ENCODE measurements at places on chromosomes 3 and 15.

- DNase-seq, result no peak
These were observed 66.6 kb downstream of the USF3 start for GRCh38 chr3:113629584-113630421.

DNA sequence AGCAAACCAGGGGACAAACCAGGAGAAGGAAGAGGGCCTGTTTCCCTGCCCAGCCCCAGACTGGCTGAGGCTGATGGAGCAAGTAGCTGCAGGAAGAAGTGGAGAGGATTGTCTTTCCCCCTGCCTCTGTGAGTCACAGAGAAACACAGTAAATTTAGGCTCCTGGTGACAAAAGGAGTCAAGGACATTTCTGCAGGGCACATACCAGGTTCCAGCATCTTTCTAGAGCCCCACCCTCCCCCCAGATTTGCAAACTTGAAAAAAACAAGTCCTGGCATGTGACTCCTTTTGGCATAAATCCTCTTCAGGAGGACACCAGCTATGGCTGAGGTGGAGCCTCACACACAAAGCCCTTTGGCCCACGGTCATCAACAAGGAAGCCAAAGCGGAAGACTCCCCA is 17.8 kb downstream of the PLD1 start:
- DNase-seq, result no peak

DNA sequence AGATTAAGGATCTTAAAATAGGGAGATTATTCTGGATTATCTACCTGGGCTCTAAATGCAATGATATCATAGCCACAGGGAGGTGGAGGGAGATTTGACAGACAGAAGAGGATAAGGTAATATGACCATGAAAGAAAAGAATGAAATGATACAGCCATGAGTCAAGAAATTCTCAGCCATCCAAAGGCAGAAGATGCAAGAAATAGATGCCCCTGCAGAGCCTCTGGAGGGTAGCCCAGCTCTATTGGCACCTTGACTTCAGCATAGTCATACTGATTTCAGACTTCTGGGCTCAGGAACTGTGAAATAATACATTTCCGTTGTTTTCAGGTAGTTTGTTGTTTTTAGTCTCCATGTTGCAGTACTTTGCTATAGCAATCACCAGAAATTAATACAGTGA is 31.9 kb upstream of the FOXB1 start:
- DNase-seq, result no peak

DNA sequence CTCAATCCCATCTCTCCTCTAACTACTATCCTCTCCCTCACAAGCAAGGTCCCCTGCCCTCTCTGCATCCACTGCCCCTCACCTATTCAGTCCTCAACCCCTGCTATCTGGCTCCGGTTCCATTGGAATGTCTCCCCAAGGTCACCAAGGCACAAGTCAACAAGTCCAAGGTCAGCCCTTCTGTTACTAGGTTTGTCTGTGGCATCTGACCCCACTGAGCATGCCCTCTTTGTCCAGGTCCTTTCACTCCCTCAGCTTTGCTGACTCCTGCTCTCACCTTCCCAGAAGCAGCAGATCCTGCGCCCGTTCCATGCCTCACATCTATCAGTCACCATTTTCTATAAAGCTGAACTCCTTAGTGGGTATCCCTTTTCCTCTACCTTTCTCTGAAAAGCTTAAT is 8.3 kb upstream of the SEMA7A start:
- DNase-seq, result no peak

- no peak for DNase-seq
These were observed 14.7 kb downstream of the IGSF11 start for GRCh38 chr3:119019767-119020518.

GRCh38 chr3:99690761-99691369 is 52.5 kb downstream of the COL8A1 start:
- no peak for DNase-seq

GRCh38 chr3:30628205-30628900 is 22.0 kb downstream of the TGFBR2 start:
- DNase-seq, result no peak

GRCh38 chr3:179067839-179068238 is 3.8 kb downstream of the ZMAT3 start:
- DNase-seq, result no peak

- DNase-seq, result peak; percentile 35
These were observed 31.9 kb downstream of the TRAK1 start for GRCh38 chr3:42123012-42123581.

- no peak for DNase-seq
These were observed 596.3 kb downstream of the ZIC1 start for GRCh38 chr3:148005456-148005855.

GRCh38 chr3:84245789-84246188 is 713.0 kb upstream of the CADM2 start:
- DNase-seq, result no peak

DNA sequence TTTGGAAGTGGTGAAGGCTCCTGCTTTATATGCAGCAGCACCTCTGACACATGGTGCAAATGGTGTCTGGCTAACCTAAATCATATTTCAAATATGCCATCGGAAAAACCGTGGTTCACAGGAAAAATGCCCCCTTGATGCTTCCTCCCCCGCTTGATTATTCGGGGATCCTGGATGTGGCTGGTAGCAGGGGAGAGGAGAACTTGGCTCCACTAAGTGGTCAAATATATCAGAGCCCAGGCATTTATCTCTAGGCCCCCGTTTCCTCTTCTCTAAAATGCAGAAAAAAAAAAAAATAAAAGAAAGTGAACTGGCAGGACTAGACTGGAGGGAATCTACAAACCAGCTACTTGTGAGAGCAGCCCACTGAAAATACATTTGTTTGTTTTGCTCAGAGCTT is 18.2 kb upstream of the ATP2B2 start:
- no peak for DNase-seq

- DNase-seq, result no peak
These were observed 92.0 kb upstream of the RNU6-1 start for GRCh38 chr15:67931861-67932260.

GRCh38 chr3:79297245-79297960 is 470.4 kb downstream of the ROBO1 start:
- DNase-seq, result peak; percentile 93

GRCh38 chr15:94083467-94084052 is 147.8 kb upstream of the MCTP2 start:
- no peak for DNase-seq

GRCh38 chr15:101022306-101022705 is 103.1 kb downstream of the LRRK1 start:
- DNase-seq, result no peak

GRCh38 chr3:76107935-76108570 is 322.7 kb upstream of the ZNF717 start:
- DNase-seq, result peak; percentile 54

DNA sequence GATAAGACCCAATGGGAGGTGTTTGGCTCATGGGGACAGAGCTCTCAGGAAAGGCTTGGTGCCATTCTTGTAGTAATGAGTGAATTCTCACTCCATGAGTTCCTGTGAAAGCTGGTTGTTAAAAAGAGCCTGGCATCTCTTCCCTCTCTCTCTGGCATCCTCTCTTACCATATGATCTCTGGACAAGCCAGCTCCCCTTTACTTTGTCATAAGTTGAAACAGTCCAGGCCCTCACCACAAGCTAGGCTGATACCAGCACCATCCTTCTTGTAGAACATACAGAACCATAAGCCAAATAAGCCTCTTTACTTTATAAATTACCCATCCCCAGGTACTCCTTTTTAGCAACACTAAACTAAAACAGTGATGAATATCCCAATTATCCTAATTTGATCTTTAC is 166.9 kb upstream of the TMC3 start:
- no peak for DNase-seq

GRCh38 chr3:138914870-138915502 is 32.0 kb downstream of the FOXL2 start:
- DNase-seq, result no peak

GRCh38 chr3:66582721-66583423 is 82.0 kb upstream of the LRIG1 start:
- no peak for DNase-seq

DNA sequence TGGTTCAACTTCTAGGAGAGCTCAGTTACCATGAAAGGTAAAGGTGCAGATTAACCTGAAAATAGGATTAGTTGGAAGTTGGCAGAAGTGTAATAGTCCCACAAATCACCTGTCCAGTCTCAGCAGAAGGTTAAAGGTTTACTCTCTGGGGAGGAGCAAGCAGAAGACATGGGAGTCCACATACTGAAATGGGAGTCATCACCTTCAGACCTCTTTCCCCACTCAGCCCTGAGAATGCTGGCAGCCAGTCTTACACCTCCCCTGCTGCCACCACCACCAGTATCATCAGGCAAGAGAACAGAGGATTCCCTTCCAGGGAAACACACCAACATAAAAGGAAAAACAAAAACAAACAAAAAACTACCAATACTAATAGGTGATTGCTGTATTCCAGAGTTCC is 13.8 kb upstream of the PLA2G4D start:
- no peak for DNase-seq

- DNase-seq, result no peak
These were observed 3.3 kb upstream of the PRSS50 start for GRCh38 chr3:46721009-46721408.

All from HCEC 1CT (cell line).